ENCODE measurements at places on chromosomes 12 and 14.

- no peak for DNase-seq
Observed at GRCh38 chr12:127628645-127629044, 638.3 kb upstream of the TMEM132C start.

- no peak for DNase-seq
Observed at GRCh38 chr12:132239392-132239791, 90.0 kb downstream of the GALNT9 start.

DNA sequence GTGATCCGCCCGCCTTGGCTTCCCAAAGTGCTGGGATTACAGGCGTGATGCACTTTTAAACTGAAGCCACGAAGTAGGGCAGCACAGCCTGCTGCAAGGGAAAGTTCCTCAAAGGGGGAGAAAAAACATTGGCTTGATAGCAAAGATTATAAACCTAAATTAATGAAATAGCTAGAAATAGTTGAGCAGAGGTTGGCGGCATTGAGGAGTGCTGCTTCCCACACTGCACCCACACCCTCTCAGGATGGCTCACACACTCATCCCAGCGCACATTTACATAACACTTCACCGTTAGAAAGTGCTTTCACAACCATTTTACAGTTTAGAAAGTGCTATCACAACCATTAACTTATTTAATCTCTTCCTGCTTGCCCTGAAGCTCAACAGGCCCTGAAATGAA, 44.4 kb upstream of the TCL1A start:
- no peak for DNase-seq

DNA sequence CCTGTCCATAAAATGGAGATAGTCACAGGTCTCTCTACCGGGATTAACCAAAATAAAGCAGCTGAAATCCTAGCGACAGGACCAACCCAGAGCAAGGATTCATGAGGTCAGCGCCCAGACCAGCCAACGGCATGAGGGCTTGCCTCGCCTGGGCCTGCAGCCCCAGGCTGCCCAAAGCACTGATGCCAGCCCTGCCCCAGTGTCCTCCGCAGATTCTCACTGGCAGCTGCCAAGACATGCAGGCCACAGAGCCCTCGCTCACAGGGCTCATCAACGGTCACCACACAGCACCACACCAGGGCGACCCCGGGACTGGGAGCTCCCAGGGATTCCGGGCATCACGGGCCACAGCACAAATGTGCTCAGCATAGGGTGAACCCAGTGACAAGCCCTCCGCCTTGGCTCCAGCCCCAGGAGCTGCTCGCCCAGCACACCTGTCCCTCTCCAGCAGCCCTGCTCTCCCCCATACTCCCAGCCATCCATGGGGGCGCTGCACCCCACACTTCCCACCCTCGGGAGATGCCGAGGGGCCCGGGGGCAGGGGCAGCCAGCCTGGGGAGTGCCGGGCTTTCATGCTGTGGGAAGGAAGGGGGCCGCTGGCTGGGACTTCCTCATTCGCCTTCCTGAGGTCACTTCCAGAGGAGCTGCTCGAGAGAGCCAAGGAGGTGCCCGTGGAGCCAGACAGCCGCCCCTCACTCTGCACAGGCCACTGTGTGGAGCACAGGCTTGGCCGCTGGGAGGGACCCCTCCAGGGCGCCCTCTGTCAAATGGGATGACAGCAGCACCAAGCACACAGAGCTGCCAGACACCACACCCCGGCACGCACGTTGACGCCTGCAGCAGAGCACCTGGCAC, 14.1 kb downstream of the RAB35 start:
- no peak for DNase-seq

- DNase-seq, result no peak
Observed at GRCh38 chr12:41089438-41089837, 98.7 kb upstream of the PDZRN4 start.

DNA sequence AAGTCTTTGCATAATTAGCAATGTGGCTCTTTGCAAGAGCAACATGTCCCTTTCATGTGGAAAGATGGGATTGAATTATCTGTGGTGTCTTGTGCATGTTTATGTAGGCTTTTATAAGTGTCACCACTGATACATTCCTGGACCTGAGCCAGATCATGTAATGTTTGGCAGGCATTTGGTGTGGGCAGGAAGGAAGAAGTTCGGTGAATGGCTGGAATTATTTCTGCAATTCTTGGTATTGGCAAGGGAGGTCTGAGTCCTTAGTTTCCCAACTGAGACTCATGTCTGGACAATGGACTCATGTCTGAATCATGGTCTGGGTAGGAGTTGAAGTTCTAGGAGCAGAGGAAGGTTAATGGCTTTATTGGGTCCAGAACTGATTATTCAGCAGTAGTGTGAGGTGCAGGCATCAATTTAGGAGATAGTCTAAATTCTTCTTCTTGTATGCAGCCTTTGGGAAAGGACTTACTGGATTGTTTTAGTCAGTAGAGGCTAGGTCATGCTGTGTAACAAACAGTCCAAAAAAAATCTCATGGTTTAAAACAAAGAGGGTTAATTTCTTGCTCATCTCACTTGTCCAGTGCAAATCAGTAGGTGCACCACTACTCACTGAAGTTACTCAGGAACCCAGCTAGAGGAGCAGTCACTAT, 186.5 kb upstream of the LHX5 start:
- no peak for DNase-seq
